Smooth muscle cell of the pulmonary artery (primary cell): ENCODE measurements at places on chromosomes 2 and 18. TPM values are rescaled to one million over a fixed set of nuclear protein-coding genes. Genes with fewer than 3 reads are reported as not detected.

DYSF gene
- total RNA-seq: 2.3 TPM in 2 replicates

PHOSPHO2 gene
- 1.6 and 1.8 TPM in 2 replicates for total RNA-seq

DCC gene
- 0.20 TPM in 1 of 2 replicates, not detected in the other for total RNA-seq

FAM110C gene
- 0.07 and 1.1 TPM in 2 replicates for total RNA-seq

IAH1 gene
- 45.9 and 51.2 TPM in 2 replicates for total RNA-seq

RRM2 gene
- total RNA-seq: 5.6 and 9.8 TPM in 2 replicates

RAB27B gene
- 10.6 and 63.2 TPM in 2 replicates for total RNA-seq

ARPC2 gene
- 259 and 300 TPM in 2 replicates for total RNA-seq

PLA2R1 gene
- 23.3 and 33.7 TPM in 2 replicates for total RNA-seq

KRTCAP3 gene
- total RNA-seq: 0.39 TPM in 1 of 2 replicates, not detected in the other

METTL5 gene
- 29.7 and 36.5 TPM in 2 replicates for total RNA-seq

KIF1A gene
- total RNA-seq: 0.07 and 0.33 TPM in 2 replicates

SPAG16 gene
- total RNA-seq: 18.5 and 27.8 TPM in 2 replicates

UCN gene
- 0.85 and 1.2 TPM in 2 replicates for total RNA-seq

ERCC3 gene
- 36.4 and 40.7 TPM in 2 replicates for total RNA-seq

ADCY3 gene
- 112 and 115 TPM in 2 replicates for total RNA-seq

LAPTM4A gene
- 123 and 175 TPM in 2 replicates for total RNA-seq
